ENCODE measurements at places on chromosomes 16 and 17.

GRCh38 chr17:43648916-43649315, 12.8 kb downstream of the MEOX1 start:
- no peak for DNase-seq

DNA sequence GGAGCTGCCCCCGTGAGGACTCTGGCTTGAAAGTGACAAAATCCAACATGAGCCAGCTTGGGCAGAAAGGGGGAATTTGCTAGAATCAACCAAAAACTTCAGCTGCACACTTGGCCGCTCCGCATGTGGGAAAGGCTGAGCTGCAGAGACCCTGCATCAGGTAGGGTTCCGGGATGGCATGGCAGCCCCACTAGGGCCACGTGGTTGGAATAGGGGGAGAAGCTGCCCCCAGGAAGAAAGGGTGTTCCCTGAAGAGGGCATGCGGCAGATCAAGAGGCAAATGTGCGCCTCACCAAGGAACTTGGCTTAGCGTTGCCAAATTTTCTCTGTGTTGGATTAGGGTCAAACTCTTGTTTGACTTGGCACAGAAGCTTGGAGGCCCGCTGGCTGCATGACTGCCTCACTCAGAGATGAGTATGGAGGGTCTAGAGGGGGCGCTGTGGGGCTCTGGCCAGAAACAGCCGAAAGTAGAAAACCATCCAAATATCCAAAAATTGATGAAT, 29.2 kb upstream of the WFIKKN2 start:
- DNase-seq = no peak

DNA sequence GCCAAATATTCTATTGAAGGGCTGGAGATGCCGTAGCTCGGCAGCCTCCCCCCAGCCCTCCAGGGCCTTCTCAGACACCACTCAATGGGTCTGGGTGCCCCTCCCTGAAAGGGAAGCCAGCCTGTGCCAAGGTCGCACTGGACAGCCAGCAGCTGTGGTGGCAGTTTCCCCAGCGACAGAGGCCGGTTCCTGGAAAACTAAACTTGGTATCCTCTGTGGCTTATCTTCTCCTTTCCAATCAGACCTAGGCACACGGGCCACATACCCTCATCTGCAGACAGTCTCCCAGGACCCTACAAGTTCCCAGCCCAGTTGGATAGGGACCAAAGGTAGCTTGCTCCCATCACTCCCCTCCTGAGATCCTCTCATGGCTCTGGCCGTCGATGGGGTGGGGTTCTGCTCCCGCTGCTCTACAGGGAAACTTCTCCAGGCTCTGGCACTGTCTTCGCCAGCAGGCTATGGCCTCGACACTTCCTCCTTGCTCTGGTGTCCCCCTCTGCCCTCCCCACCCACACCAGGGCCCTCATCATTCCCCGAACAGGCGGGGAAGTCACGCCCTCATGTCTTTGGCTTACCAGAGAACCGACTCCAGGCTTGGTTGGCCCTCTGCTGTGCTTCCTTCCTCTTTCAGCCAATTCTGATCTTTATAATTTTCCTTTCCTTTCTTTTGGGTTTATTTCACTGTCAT, 18.3 kb upstream of the IL21R start:
- DNase-seq = peak; percentile 70

- no peak for DNase-seq
Measured at GRCh38 chr16:83130039-83130438, 503.3 kb downstream of the CDH13 start.

DNA sequence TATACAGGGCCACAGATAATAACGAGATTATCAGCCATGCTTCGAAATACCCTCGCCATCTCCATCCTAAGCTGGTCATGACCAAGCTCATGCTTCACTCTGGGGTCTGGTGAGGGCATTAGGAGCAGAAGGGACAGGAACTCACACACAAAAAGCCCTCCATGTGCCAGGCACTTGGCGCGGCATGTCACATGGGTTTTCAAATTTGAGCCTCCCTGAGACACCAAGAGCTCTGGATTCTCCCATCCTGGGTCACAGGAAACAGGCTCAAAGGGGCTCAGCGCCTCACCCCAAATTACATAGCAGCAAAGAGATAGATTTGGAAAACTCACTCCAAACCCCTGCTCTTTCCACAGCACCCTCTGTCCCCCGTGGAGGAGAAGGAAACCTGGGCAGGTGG, 239.5 kb downstream of the GSG1L start:
- no peak for DNase-seq

DNA sequence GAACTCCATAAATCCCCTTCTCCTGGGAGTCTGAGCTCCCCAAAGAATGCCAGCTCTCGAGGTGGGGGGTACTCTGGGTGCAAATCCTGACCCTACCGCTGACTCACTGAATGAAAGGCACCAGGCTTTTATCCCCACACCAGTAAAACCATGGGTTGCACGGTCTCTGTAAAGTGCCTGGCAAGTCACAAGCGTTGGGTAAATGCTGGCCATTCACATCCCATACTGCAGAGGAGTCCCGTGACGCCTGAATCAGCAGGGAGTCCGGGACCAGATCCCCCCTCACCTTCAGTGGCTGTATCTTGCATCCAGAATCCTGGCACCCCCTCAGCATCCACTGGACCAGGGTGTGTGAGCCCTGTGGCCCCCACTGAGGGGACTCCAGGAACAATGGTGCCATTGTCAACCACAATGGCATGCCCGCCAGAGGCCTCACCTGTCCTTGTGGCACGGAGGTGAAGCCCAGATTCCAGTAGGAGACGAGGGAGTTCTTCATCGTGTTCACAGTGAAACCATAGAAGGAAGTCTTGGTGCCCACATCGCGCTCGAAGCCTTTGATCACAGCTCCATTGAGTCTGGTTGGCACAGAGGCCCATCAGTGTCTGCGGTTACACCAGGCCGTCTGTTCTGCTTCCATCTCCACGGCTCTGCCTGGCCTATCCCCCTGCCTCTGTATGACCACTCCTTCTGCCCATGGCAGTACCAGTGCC, 13.3 kb downstream of the ST6GALNAC2 start:
- DNase-seq = no peak

GRCh38 chr17:297758-298157, 54.8 kb downstream of the RPH3AL start:
- DNase-seq = no peak

- DNase-seq = no peak
Measured at GRCh38 chr17:78383725-78384471, 5.4 kb downstream of the PGS1 start.

- no peak for DNase-seq
Measured at GRCh38 chr17:14098246-14098645, 28.9 kb downstream of the COX10 start.

- DNase-seq = no peak
Measured at GRCh38 chr16:28604186-28604565, 5.7 kb downstream of the SULT1A1 start.

DNA sequence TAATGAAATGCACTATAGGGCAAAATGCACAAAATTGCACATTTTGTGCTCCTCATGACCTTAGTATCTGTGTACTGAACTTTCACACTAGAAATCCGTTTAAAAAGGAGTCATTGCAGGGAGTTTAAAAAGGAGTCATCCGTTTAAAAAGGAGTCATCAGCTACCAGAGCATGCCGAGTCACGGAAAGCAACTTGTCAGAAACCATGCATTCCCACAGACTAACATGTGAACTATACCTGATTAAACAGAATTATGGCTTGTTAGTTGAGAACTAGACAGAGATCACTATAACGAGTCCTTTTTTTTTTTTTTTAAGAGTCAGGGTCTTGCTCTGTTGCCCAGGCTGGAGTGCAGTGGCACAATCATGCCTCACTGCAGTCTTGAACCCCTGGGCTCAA, 35.9 kb downstream of the SLC6A4 start:
- DNase-seq = peak; percentile 11

DNA sequence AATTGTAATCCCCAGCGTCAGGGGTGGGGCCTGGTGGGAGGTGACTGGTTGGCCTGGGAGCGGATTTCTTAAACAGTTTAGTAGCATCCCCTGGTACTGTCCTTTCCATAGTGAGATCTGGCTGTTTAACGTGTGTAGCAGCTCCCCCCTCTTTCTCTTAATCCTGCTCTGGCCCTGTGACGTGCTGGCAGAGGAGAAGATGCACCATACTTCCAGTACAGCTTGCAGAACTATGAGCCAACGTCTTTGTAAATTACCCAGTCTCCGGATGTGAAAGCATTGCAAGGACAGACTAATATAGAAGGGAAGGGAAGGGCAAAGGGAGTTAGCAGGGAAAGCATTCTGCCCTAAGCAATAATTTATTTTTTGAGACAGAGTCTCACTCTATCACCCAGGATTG, 83.9 kb downstream of the RMI2 start:
- no peak for DNase-seq

DNA sequence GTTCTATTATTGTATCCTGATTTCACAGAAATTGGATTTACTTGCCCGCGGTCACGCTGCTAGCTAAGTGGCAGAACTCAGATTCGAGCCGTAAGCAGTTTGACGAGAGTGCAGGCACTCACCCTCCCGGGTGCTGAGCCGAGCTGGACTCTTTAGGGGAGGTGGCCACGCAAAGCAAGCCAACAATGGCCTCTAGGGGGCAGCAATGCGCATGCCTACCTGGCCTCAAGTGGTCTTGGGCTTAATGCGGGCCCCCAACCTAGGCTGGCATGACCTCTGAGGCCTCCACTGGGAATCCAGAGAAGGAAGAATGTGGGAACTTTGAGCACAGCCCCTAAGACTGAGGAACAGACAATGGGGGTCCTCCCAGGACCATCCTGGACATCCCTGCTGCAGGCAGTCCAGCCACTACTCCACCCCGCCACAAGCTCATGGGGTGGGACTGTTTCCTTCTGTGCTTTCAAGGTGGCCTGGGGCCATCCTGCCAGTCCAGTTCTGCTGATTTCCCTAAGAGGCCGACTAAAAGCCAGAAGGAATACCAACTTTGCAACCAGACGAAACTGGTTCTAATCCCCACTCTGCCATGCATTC, 276.5 kb downstream of the XYLT1 start:
- peak; percentile 53 for DNase-seq

DNA sequence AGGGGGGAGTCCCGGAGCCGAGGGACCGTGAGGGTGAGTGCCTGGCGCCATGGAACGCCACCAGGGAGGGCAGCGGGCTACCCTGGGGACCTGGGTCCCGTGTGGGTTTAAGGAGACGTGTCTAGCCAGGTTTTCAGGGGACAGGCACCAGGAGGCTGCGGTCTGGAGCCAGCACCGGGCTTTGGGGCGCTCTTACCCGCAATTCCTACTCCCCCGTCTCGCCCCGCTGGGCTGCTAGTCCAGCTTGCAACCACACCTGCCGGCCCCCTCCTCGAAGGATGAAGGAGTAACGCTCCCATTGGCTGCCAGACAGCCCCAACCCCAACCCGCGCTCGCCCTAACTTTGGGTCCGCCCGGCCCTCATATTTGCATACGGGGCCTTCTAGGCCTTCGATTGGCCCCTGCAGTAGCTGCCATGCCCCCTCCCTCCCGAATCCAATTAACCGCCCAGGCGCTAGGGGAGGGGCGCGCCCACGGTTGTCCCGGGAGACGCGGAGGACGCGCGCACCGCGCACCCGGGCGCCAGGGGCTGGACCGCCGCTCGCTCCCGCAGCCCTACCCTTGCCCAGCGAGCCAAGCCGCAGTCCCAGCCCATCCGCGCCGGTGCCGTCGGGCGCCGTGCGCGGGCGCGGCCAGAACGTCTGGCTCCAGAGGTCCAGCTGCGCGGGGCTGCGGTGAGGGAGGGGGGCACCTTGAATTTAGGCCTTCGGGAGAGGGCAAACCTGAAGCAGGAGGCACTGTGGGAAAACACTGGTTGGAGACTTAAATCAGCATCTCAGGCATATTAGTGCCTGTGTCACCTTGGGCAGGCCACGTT, at the start of gene TTLL6:
TTLL6 (minus strand) TSS at position 456 of the 817 bp plus-strand sequence; CDS start at position 299, 157 bp downstream.
- DNase-seq = peak; percentile 88

DNA sequence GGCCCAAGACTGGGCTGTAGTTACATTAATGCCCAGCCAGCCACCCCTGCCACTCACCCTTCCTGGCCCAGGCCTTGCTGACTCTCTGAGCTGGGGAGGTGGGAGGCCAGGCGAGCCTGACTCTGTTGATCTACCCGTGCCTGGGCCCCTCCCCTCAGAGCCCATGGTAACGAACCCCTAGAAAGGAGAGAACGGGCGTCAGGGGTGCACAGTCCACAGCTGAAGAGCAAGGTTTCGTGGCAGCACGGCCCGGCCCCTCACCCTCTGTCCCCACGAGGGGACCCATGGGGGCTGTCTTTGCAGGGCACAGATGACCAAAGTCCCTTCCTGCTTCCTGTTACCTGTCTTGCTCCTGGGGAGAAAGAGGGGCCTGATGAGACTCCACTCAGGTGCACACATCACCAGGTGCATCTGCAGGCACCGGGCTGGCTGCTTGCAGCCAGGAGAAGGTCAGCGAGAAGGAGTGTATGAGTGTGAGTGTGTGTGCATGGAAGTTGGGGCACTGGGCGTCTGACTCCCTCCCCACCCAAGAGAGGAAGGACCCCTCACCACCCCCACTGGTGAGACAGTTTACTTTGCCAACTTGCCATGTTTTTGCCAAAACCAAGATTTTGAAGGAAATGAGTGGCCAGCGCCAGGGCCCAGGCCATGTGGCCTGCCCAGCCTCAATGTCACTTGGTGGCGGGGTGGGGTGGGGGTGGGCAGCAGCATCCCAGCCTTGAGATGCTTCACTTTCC, 359.1 kb downstream of the SEC14L1 start:
- DNase-seq = no peak

DNA sequence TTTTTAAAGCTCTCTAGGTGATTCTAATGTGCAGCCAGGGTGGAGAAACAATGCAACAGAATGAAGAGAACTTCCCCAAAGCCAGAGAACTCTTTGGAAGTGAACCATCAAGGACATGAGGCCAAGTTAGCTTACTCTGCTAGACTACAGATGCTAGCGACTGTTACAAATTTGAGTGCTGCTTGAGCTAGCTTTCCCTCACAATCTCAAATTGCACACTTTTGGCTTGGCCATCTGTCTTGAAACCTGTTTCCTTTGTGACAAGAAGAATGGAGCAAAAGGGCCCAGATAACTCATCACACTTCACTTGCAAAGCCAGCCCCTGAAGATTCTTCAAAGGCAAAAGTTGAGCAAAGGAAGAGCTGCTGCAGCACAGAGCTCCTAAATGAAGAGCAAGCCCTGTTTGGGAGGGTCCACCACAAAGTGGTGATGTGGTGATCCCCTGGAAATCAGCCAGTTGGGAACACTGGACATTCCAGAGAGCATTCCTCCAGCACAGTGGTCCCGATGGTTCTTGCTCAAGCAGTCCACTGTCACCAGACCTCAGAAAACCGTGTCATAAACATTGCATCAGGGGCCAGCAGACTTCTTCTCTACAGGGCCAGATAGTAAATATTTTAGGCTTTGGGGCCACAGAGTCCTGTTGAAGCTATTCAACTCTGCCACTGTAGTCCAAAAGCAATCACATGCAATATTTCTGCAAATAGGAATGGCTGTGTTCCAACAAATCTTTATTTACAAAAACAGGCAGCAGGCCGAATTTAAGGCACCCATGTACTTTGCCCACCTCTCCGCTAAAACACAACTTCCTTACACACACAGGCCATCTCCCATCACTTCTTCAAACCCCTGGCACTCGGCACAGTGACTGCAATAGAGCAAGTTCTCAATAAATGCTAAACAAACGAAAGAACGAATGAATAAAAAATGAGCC, 21.2 kb downstream of the SLC39A11 start:
- DNase-seq = peak; percentile 20

- no peak for DNase-seq
Measured at GRCh38 chr16:9399573-9399972, 308.1 kb downstream of the HAPSTR1 start.
